ENCODE measurements at places on chromosomes 2 and 18.

- DNase-seq = no peak
Measured at GRCh38 chr2:145380436-145381017, 860.6 kb upstream of the ZEB2 start.

DNA sequence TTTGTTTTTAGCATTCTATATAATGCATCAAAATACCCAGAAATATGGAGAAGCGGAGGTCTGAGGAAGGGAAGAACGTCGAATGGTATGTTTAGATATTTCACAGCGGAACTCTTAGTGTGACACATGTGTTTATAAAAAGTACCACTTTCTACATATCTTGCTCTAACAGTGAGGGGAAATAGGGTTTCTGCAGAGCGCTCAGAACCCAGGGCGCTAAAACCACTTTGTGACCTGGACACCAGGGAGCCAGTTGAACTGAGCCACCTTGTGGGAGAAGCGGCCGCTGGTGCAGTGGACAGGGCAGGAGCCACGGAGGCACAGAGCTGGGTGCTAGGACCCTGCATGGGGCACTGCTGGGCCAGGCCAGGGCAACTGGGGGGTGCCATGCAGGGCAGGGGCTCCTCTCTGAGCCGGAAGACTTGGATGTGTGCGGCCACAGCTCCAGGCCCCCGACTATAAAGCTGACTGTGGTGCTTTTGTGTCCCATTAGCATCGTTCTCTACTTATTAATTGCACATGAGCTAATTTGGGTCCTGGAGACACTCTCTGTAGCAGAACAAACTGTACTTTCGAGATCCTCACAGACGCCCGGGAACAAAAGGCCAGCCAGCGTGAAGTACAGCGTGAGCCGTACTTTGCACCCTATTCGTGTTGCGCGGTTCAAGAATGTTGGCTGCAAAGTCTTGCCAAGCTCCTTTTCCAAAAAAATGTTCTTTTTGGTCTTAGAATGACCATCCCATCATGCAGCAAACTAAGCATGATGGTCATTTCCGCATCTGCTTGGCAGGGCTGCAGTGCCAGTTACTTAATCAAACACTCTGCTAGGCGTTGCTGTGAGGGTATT is 151.9 kb upstream of the ALKAL2 start:
- DNase-seq = no peak

DNA sequence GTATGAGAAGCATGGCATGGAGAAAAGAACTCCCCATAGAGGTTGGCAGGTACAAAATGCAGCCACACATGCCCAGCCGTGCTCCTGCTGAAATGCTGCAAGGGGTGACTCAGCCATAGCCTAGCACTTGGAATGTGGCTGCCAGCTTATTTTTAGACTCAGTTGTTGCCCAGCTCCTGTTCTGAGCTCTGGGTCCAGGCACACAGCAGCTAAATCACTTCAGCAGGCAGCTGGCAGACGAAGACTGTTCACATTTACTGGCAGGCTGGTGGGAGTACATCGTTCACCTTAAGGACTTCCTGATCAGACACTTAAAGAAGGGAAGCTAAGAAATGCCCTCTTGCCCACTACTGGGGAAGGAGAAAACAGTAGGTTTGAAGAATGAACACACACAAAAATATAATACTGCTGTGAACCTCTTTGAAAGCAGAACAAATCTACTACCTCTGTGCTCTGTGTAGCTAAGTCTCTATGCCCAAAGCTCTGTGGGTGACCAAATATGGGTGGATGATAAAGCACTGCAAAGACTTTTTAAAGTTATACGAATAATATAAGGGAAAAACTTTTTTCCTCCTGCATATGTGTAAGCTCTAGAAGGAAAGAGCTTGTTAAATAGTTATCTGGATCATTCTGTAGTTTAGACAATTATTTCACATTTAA is 146.1 kb downstream of the LNPK start:
- DNase-seq = no peak

DNA sequence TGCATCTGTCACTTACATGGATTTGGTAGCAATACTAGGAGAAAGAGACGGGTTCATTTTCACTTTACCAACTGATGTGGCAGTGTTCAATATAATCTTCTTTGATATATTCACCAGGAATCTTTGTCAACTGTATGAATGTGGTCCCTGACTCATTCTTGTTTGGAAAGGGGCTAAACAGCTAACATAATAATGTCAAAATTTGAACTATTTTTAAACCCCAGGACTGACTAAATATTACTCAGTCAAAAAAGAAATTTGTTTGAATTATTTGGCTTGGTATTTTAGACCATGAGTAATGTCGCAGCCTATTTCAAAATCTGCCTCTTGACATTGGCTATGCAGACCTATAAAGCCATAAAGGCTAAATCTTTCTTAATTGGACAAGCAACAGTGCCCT is 413.7 kb upstream of the RGPD4 start:
- no peak for DNase-seq

All from stimulated activated CD4-positive, alpha-beta T cell treated with anti-CD3 and anti-CD28 coated beads, Interleukin-4, amount 100 ng/mL, for 4 hours (primary cell).